ENCODE measurements at places on chromosomes 3 and 15.

DNA sequence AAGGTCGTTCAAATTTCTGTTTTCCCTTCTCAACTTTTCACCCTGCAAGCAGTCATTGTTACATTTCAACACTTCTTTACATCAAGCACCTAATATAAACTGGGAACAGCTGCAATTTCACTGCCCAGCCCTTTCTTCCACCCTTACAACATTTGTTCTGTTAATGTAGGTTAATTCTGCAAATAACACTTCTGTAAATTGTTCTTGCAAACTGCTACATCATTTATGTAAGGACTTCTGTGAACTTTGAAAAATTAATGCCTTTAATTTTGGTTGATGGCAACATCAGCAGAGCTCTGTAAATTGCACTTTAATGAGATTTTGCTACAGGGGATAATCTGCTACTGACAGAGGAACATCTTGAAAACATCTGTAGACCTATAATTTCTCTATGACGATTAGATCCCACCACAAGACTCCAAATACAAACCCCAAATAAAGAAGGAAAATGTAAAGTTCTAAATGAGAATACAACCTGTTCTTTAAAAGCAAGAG, 93.5 kb downstream of the ZIC4 start:
- no peak for DNase-seq

DNA sequence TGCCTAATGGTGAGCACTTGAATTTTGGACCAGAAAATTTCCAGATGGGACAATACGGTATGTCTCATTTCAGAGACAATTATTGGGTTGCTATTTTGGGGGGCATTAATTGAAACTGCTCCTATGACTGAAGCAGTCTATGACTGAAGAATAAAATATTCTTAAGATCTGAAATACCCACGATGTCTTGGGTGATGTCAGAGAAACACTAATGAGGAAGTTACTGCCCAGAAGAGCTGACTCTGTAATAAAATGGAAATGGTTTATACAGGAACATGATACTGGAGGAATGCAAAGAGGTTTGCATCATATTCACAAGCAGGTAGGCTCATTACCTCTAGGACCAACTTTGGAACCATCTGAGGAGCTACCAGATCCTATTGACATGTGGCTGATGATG, 68.7 kb downstream of the IL12A start:
- DNase-seq = no peak

- peak; percentile 83 for DNase-seq
Observed at GRCh38 chr3:194315088-194315964, 35.8 kb downstream of the CPN2 start.

GRCh38 chr3:10983219-10983916, 9.2 kb upstream of the SLC6A1 start:
- DNase-seq = no peak

GRCh38 chr3:195809291-195809785, 2.4 kb downstream of the MUC4 start:
- DNase-seq = no peak

GRCh38 chr15:96326328-96327154, 4.0 kb upstream of the NR2F2 start:
- DNase-seq = no peak

- DNase-seq = no peak
Observed at GRCh38 chr15:39698444-39699390, 83.9 kb downstream of the FSIP1 start.

- no peak for DNase-seq
Observed at GRCh38 chr3:123365450-123366143, 83.3 kb downstream of the ADCY5 start.

- DNase-seq = no peak
Observed at GRCh38 chr3:57152151-57153143, 12.7 kb downstream of the IL17RD start.

GRCh38 chr3:146581080-146581601, 24.0 kb downstream of the PLSCR5 start:
- no peak for DNase-seq

- DNase-seq = no peak
Observed at GRCh38 chr15:38535491-38536200, 29.0 kb downstream of the RASGRP1 start.

DNA sequence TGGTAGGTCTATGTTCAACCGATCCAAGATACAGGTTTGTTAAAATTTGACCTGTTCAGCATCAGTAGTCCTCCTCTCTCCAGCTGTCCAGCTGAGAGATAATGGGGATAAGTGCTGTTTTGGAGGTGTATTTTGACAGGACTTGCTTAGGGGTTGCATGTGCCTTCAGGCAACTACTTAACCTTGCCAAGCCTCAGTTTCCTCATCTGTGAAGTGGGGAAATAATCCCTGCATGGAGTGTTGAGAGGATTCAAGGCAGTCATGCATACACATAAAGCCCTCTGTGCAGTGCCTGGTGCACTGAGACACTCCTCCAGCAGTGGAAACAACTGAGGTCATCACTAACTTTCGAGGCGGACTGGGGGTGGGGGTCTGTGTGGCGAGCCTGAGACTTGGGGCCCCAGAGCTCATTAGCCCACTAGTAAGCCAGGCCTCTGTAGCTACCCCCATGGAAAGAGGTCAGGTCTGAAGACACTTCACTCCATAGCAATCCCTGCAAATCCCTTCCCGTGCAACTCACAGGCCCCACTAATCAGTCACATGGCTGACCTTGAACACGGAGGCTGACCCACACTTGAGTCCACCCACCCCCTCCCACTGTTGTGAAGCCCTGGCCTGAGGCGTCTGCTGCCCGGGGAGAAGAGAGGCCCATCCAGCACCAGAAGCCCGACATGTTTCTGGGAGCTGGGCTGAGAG, 25.9 kb upstream of the SLC6A6 start:
- DNase-seq = no peak

DNA sequence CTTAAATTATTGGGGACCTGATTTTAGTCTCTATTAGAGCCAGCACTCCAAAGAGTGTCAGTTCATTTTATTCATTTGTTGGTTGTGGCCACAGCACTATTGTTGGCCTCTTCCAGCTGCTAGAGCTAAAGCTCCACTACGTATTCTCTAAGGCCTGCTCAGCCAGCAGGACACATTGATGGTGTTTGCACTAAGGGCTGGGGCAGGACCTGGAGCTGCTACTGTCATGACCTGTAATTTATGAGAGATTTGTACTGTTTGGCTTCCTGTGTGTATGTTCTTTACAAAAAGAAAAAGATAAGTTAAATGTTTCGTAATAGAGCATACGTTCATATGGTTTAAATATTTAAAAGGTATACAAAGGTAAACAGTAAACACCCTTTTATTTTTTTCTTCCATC, 8.1 kb downstream of the GFM1 start:
- DNase-seq = no peak

DNA sequence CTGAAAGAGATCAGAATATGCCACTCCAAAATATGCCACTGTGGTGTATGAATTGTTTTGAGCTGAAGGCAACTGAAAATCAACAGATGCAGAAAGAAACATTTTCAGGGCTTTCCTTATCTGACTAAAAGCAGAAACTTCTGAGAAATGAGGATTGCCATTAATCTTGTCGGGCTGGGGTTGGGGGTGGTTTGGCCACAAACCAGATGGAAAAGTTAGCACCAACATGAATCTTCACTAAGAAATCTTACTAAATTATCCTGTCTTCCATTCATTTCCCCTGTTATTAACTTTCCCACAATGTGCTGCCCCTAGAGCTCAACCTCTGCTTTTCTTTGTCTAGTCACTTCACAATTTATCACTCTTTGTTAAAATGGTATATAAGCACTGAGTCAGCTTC, 229.9 kb upstream of the GADL1 start:
- DNase-seq = no peak

- peak; percentile 30 for DNase-seq
Observed at GRCh38 chr3:186162221-186162620, 53.3 kb upstream of the ETV5 start.

DNA sequence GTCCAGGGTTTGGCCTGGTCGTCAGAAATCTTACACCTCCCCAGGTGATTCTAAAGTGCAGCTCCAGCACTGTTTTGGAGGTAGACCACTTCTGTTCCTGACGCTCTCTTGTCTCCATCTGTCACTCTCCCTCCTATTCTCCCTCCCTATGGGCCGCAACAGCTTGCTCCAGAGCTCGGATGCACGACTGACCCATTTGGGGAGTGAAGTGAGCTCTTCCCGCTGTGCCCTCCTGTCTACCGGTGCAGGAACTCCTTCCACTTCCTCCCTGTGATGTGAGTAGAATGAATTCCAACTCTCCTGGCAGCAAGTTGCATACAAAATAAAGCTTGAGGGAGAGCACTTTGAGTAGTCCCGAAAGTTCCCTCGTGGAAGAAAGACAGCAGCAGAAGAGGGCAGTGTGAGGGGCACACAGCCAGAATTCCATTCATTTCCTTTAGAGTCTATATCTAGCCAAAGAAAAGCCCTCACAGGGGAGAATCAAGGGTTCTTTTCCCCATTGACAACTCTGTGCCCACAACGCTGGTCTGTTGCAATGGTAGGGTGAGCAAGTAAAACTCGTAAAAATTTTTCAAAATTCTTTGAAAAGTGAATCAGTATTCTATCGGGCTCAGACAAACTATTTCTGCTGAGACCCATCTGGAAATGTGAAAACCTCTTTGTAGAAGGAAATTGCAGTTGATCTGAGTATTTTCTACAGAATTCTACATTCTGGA, 39.9 kb upstream of the BDH1 start:
- DNase-seq = no peak

- no peak for DNase-seq
Observed at GRCh38 chr3:38111201-38111600, 25.7 kb downstream of the ACAA1 start.

GRCh38 chr3:68743521-68743920, 188.8 kb downstream of the TAFA4 start:
- no peak for DNase-seq

DNA sequence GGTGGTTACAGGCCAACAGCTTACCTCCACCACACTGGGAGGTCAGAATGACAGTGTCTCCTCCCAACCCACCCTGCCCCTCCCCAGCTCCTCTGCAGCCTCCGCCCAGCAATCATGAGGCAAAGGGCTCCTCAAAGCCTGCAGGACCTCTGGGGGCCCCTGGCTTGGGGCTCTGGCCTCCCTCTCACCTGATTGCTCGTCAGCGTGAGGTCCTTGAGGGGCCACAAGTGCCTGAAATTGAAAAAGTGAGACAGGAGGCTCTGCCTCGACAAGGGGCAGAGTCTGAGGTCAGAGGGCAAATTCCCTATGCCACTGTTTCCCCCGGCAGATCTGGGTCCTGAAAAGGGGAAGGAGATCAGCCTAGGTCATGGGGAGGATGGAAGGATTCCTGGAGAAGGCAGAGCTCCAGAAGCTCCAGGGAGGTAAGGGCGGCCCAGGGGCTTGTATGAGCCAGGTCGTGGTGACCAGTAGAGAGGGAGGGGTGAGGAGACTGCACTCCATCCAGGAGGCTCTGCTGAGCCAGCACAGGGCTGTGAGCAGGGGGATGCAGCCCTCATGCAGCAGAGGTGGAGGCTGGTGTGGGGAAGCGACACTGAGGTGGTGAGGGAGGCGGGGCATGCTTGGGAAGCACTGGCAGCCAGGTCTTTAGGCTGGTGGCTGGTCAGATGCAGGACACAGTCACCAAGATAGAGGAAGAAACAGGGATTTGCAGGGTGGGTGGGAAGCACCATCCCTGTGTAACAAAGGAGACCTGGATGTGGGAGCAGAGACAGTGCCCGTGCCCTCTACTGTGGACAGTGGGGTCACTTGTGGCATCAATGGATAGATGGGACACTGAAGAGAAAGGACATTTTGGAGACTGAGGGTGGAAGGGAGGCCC, 20.1 kb downstream of the ALS2CL start:
- DNase-seq = peak; percentile 5

DNA sequence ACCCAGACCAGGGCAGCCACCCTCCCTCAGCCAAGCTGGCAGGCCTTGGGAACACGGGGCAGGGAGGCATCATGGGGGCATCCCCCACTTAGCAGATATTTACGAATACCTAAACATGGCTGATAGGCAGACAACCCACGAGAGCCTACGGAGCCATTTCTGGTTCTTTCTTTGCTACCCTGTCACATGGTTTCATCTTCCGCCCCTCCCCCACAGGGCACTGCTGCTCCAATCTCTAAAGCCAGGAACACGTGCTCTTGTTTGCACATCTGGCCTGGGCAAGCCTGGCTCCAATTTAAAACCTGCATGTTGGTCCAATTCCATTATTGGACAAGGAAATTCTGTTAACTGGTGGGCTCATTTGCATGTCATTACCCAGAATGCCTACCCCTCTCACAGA, 447.4 kb upstream of the NR2F2 start:
- DNase-seq = no peak

GRCh38 chr3:170044271-170044670, 6.5 kb downstream of the GPR160 start:
- no peak for DNase-seq

- DNase-seq = no peak
Observed at GRCh38 chr3:65850261-65850660, 188.5 kb downstream of the MAGI1 start.

DNA sequence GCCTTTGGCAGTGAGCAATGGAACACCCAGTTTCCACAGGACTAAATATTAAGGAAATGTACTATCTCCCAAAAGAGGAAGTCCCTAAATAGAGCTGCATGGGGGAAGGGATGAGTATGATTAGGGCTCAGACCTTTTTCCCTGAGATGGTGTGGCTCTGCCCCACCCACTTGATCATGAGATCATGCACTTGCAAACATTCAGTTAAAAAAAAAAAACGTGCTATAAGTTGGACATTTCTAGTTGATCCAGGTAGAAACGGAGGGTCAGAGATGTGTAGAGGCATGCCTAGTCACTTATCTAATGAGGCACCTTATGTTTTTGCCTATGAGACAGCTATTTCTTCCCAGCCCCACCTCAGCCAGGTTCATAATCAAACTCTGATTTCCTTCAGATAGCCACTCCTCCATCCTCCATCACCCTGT, 24.5 kb upstream of the SSR3 start:
- no peak for DNase-seq

DNA sequence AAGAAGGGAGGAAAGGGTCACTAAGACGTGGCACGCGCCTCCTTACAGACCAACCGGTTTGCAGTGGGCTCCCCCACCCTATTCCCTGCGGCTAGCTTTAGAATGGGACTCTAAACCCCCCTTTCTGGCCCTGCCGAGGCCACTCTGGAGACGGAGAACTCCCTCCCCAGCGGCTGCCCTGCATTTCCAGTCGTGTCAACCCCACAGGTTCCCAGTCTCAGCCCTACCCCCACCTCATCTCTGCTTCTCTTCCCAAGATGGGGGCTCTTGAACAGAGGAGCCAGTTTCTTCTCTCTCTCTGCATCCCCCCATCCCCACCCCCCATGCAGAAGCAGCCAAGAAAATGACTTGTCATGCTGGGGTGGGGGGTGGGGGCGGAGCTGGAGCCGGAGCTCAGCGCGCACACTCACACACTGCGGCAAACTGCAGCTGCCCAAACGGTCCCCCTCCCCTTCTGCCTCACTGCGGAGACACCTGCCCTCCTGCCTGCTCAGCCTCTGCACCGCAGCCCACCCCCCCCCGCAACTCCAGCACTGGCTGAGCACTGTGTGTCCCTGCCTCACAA, 871 bp downstream of the MAP1A start:
- no peak for DNase-seq

- DNase-seq = no peak
Observed at GRCh38 chr3:39271363-39271914, 8.4 kb downstream of the CX3CR1 start.

DNA sequence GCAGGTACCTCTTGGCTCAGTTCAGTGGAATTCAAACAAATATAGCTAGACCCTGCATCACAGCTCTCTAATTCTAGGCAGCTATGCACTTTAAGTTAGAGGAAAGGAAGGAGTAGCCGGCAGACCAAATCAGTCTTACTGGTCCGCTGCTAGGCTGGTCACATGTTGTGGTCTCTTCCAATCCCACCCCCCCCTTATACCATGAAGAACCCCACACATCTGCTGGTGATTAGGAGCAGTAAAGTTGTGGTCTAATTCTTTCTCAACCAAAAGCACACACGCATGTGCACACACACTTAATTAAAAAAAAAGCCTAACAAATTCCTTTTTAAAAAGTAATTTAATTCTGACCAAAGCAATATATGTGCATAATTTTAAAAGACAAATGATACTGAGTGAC, 16.7 kb upstream of the SH3GL3 start:
- no peak for DNase-seq

Measured in mesothelial cell of epicardium (in vitro differentiated cells).